ENCODE measurements at places on chromosomes 13 and 19. TPM values are rescaled to one million over a fixed set of nuclear protein-coding genes. Genes with fewer than 3 reads are reported as not detected.

The ERICH4 gene
- total RNA-seq: not detected

The PSG2 gene
- not detected for total RNA-seq

The CRYL1 gene
- total RNA-seq: 15.5 TPM

The FRY gene
- total RNA-seq: 51.8 TPM

The ARMC6 gene
- total RNA-seq: 37.9 TPM

The HIPK4 gene
- total RNA-seq: 0.24 TPM

The ZNF681 gene
- total RNA-seq: 2.6 TPM

- no peak for DNase-seq
Measured at GRCh38 chr13:110326263-110326904, 19.3 kb downstream of the COL4A2 start.

DNA sequence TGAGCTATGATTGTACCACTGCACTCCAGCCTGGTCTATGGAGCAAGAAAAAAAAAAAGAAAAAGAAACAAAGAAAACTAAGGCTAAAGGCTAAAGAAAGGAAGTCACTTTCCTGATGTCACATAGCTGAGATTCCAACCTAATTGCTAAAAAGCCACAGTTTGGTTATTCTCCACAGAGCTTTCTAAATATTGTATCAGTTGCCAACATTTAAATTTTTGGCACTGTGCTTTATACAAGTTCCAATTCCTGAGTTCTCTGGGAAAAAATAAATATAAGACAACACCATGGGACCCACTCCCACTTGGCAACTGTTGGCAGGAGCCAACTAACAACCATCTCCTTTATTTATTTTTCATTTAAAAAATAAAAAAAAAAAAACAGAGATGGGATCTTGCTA lies 11.2 kb upstream of the LYPD3 start:
- peak; percentile 30 for DNase-seq

GRCh38 chr19:18603255-18603957 lies 3.2 kb downstream of the CRLF1 start:
- no peak for DNase-seq

- no peak for DNase-seq
Measured at GRCh38 chr13:71634602-71635443, 232.2 kb downstream of the DACH1 start.

DNA sequence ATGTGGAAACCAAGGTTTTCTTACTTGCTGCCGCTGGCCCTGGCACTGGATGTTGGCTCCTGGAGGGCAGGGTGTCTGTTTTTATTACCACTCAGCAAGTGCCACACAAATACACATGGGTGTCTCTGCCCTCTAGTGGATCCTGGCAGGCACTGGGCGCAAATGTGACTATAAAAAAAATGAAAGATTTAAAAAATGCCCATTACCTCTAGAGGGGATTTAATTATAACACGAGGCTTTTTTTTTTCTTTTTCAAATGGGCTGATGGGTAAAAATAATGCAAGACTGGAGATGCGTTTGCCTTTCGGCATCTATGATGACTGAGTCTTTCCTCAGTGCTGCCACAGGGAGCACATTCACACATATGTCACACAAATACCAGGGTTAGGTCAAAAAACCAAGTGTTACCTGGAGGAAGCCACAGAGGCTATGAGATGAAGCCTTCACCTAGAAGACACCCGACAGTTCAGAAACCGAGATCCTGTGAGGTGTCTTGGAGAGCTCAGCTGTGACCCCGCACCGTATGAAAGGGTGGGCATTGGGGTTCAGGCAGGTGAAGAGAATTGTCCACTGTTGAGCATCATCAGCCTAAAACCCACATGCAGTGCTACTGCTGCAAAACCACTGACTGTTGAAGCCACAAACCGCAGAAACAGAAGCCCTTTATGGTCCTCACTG lies 25.7 kb downstream of the CHAMP1 start:
- no peak for DNase-seq

DNA sequence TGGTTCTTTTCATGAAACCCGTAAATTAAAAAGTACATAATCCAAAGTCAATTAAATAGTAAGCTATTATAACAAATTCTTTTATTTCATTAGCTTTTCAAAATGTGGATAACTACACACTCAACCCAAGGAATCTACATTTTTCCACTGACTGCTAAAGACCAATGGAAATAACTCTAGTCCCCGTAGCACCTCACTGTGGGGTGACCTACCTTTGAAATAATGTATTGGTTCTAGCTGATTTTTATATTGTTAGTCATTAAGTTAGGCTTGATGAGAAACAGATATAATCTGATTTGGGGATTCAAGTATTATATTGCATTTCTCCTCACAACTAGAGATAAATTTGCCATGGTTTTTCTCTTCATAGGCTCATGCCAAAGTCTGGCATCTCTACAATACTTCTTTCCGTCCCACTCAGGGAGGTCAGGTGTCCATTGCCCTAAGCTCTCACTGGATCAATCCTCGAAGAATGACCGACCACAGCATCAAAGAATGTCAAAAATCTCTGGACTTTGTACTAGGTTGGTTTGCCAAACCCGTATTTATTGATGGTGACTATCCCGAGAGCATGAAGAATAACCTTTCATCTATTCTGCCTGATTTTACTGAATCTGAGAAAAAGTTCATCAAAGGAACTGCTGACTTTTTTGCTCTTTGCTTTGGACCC lies 37.3 kb downstream of the KL start:
- no peak for DNase-seq

DNA sequence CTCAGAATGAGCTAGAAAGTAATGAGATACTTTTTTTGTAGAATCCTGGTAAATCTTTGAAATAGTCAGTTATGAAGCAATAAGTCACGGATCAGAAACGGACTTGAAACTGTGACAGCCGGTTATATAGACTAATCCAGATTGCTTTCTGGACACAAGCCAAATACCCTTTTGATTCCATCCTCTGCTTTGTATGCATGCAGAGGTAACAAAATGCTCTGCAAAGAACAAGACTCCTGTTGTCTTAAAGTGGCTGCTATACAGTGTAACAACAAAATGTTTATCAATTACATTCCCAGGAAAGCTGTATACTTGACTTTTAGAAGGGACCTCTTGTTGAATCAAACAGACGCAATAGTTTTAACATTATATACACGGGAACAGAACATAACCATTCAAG lies 66.5 kb upstream of the STARD13 start:
- DNase-seq: no peak

DNA sequence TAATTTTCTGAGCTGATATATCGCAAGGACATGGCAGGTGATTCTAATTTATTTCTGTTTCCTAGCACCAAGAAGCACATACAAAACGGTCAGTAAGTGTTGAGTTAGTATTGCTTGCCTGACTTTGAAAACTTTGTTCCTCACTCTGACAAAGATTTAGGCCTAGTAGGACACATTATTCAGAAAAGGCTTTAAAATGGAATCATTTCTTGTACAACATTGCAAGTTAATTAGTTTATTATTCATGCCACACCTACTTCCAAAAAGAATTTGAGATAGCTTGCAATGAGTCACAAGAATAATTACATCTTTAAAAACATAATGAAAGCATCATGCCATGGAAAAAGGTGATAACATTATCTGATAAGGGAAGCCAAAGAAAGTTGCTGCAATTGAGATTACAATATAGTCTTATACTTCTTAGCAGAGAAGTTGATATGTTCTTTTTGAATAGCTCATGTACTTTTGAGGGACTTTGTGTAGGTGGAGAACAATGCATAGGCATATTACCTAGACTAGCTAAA lies 474.2 kb downstream of the KLF5 start:
- DNase-seq: no peak

DNA sequence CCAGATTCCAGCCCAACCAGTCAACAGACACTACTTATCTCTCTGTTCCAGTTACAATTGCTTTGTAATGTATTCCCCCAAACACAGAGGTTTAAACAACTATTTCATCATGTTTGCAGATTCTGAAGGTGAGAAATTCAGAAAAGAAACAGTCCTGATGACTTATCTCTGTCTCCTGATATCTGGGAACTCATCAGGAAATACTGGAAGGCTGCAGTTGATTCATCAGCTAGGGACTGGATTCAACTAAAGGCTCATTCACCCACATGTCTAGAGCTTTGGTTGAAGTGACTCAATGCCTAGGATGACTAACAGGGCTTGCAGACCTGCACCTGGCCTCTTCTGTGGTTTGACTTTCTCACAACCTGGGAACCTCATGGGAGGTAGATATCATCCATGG lies 56.6 kb upstream of the GPC6 start:
- DNase-seq: no peak

DNA sequence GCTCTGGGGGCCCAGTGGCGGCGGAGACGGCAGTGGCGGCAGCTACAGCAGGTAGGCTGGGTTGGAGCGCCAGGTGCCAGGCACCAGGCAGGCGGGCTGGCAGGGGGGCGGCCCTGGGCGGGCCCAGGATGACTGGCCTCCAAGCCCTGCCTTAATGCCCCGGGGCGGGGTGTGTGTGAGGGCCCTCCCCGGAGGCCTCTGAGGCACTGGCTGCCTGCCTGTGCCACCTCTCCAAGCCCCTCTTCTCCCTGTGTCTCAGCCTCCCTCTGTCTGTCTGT lies at the start of gene KLK11:
KLK11 (minus strand) TSS at position 63 of the 278 bp plus-strand sequence. CDS start 985 bp downstream, outside the sequence.
- no peak for DNase-seq

GRCh38 chr13:42048684-42049453 lies 421 bp downstream of the DGKH start:
- peak; percentile 94 for DNase-seq

GRCh38 chr19:49946415-49946814 lies 14.6 kb downstream of the SIGLEC11 start:
- DNase-seq: no peak

DNA sequence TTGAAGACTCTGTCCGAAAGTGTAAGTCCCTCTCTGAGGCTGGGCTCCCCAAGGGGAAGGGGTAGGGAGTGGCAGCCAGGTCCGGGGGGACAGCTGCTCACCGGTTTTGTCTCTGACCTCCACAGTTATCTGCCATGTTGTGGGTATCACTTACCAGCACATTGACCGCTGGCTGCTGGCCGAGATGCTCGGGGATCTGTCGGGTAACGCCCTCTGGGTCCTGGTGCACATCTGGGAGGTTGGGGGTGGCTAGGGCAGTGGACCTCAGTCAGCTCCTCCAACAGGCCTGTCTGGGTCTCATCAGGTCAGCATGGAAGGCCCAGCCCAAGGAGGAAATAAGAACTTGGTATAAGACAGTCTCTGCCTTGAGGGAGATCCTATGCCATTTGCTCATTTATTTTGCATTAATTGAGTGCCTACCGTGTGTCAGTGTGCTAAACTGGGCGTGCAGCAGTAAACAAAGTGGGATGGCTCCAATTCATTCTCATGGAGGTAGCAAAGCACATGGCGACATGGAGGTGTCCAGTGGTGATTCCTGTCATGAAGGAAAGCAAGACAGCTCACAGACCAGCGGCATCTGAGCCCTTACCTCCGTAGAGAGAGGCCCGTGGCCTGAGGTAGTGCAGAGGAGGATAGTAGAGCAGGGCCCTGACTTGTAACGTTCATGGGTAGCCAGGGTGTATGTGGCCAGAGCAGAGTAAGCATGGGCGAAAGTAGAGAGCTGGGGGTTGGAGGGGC lies 13.7 kb downstream of the EIF3K start:
- no peak for DNase-seq

DNA sequence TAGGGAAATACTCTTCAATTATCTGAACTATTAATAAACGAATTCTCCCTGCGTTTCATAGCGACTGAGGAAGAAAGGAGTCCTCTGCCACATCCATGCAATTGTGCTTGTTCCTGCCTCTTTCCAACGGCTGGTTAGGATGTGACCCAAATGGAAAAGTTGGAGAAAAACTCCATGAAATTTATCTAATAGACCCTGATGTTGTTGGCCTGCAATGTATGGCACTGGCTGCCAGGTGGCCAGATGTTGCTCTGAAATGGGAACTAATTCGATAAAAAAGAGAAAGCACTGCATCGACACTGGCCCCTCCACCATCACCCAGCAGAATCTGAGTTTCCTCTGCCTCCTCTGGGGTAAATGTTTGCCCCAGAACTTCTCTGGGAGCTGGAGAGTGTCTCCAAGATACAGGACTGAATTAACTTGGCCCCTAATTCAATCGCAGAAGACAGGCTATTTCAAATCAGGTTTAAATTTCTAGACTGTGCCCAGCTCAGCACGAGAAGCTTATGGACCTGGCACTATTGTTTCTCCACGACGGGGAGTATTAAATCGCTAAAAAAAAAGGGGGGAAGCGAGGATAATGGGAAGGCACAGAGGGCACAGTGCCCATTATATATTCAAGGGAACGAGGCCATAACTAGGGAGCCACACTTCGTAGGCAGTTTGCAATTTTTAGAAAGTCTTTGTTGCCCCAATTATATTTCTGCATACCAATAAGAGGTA lies 103.9 kb downstream of the ZIC5 start:
- DNase-seq: no peak

DNA sequence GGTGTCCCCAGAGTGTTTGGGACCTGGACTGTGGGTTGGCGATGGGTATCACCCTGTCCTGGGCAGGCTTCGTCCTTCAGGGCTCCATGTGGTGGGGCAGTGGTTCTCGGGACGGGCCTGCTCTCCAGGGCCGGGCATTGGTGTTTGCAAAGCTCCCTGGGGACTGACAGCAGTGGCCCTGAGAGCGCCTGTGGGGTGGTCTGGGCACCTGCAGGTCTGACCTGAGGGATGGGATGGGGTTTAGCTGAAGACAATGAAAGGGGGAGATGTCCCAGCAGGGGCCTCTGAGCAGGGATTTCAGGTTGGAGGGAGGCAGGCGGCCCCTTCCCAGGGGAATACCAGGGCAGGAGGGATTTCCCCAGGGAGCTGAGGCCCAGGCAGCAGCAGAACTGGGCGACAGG lies 68.3 kb upstream of the MCF2L start:
- DNase-seq: no peak

GRCh38 chr19:38583219-38583984 lies 34.4 kb downstream of the MAP4K1 start:
- no peak for DNase-seq

- no peak for DNase-seq
Measured at GRCh38 chr13:113906571-113906970, 42.7 kb upstream of the GAS6 start.
